ENCODE measurements at places on chromosomes 1 and 21.

GRCh38 chr1:5599541-5599940, 392.7 kb downstream of the NPHP4 start:
- DNase-seq, result no peak

DNA sequence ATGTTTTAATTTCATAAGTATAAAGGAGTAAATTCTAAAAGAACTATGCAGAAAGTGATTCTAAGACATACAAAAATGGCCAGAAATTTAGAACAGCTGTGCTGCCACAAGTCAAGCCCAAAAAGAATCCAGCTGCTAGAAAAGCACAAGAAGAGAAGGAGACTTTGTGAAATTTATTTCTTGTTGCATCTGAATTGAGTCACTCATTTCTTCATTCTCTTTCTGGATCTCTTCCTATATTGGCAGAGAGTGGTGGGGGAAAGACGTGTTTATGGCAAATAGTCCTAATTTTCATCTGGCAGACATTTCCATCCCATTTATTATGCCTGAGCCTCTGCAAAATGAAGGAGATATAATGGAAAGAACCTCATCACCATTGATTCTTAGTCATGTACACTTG, 139.6 kb upstream of the CTTNBP2NL start:
- no peak for DNase-seq

- DNase-seq, result no peak
These were observed 235.4 kb upstream of the KAZN start for GRCh38 chr1:14363036-14363590.

- no peak for DNase-seq
These were observed 230.1 kb downstream of the TRABD2B start for GRCh38 chr1:47766832-47767740.

DNA sequence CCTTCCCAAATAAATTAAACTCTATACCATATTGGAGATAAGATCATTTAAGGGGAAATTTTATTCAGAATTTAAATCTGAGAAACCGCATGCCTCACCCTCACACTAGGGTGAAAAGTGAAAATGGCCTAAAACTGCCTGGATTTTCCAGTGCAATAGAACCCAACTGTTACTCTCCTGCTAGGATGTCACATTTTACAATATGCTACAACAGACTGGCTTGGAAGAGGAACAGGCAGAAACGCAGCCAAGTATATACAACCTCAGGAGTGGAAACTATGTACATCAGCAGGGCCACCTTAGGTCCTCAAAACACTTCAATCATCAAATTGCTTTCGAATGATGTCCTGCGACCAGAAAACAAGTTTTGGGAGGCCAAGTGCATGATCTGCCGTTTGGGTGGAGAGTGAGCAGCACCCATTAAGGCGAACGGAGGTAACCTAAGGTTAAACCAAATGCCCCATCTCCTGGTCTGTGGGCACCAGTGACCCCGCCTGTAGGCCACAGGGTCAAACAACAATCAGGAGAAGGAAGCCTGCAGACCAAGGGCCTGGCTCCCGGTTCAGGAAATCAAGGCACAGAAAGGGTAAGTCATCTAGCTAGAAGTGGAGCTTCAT, 4.9 kb downstream of the RCAN1 start:
- no peak for DNase-seq

- DNase-seq, result no peak
These were observed at the start of gene CDC42BPA for GRCh38 chr1:227318016-227318852. Gene CDC42BPA (minus strand): TSS chr1:227318492. CDS start chr1:227317182, 1,310 bp downstream.

DNA sequence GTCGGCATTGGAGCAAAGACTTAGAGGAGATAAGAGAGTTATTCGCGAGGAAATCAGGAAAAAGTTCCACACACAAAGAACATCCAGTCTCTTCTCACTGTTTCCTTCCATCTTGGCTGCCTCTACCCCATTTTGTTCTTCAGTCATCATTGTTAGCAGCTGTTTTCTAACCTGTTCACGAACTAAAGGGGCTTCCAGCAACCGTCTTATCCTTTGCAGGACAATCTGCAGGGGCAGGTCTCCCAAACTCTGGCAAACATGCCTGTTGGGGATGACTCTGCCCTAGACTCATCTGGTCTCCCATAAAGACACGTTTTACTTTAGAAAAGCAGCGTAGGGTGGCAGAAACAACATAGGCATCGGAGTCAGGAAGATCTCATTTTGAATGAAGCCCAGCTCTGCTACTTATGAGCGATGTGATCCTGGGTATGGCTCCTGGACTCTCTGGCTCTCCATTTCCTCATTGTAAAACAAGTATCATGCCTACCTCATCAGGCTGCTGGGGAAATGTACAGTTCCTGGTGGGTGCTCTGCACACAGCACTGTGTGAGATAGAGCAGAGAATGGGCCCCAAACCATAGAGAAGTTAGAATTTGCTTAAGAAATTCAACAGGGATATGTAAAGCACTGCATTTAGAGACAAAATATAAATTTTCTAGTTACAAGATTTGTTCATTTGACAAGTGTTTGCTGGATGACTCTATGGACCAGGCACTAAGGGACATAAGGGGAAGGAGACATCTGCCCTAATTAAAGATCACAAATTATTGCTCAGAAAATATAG, 59.7 kb downstream of the MEF2D start:
- no peak for DNase-seq
